ENCODE measurements at places on chromosomes 6 and 20. TPM values are rescaled to one million over a fixed set of nuclear protein-coding genes. Genes with fewer than 3 reads are reported as not detected.
A peak's percentile ranks its signal among the peaks of the same experiment; 100 is the strongest.

Gene SNRPB
- 49.9 TPM for total RNA-seq

Gene C6orf163
- total RNA-seq = 1.6 TPM

Gene RAB32
- 5.3 TPM for total RNA-seq

Gene LST1
- 5.5 TPM for total RNA-seq

Gene DEFB119
- not detected for total RNA-seq

GRCh38 chr20:32333181-32333987, 24.7 kb upstream of the ASXL1 start:
- no peak for DNase-seq

- DNase-seq = peak; percentile 61
Measured at GRCh38 chr6:158642097-158642601, 2.4 kb downstream of the DYNLT1 start.

- DNase-seq = no peak
Measured at GRCh38 chr20:4226330-4227084, 211.1 kb upstream of the RNF24 start.

GRCh38 chr6:38997128-38997761, 51.3 kb upstream of the GLP1R start:
- DNase-seq = peak; percentile 40

DNA sequence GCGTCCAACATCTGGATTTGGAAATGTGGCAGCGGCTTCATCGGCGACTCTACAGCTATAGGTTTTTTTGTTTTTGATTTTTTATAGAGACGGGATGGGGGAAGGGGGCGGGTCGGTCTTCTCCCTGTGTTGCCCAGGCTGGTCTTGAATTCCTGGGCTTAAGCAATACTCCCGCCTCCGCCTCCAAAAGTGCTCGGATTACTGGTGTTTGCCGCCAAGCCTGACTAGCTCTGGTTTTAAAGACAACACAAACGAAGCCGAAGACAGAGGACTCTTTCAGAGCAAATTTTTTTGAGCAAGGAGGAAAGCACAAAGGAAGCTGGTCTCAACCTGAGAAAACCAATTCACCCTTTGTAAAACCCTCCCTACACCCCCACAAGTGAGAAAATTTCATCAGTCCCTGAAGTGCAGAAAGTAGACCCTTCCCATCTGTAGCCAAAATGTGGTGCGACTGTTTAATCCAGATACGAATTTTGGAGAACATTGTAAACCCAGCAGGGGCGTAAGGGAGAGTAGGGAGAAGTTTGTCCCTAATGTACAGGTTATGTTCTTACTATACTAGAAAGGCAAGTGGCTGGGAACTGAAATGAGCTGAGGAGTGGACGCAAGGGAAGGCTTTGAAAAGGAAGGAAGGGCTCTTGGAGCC, 185.9 kb downstream of the TRIM27 start:
- no peak for DNase-seq

GRCh38 chr6:150409576-150410066, 40.8 kb downstream of the IYD start:
- DNase-seq = peak; percentile 64

DNA sequence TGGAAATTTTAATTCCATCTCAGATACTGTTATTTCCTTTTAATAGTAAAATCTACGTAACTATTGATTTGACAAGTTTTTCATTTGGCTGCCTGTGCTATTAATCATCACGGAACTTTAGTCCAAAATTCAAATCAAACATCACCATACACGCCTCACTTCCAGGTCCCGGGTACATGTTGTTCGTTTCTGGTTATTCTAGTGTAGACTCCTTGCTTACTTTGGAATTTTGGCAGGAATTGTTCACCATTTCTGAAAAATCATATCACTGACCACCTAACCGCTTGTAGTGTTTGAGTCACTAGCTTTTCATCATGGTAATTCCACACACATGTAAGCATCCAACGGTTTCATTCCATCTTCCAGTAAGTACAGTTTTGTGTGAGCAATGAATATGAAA, 98.0 kb upstream of the NHSL1 start:
- no peak for DNase-seq

DNA sequence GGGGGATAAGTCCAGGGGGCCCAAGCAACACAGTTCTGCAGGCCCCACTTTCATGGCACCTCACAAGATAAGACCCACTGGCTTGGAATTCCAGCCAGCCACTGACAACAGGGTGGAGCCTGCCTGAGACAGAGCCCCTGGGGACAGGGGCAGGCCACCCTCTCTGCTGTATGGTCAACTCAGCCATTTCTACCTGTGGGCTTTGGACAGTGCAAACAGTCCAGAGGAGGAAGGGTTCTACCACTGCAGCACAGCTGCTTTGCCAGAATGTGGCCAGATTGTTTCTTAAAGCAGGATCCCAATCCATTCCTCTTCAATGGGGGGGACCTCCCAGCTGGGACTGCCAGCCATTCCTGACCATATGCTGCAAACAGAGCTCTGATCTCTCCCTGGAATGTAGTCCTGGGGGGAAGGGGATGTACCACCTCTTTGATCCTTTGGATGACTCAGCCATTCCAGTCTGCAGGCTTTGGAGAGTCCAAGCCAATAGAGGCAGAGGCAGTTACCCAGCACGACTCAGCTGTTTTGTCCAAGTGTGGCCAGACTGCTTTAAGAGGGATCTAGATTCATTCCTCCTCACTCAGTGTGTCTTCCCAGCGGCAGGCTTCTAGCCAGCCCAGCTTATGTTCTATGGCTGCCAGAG, 842.2 kb downstream of the EPHA7 start:
- no peak for DNase-seq

DNA sequence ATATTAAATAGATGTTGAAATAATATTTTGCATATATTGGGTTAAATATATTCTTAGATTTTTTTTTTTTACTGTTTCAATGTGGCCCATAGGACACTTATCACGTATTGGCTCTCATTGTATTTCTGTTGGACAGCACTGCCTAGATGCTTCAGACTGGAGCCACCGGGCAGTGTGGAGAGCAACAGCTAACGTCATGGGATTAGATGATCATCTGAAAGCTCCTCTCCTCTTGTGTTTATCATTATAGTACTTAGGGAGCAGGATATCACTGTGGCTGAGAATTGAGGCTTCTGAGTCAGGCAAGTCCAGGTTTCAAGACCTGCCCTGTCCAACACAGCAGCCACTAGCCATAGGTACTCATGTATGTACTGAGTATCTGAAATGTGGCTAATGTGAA, 87.4 kb downstream of the ZHX3 start:
- DNase-seq = no peak

- no peak for DNase-seq
Measured at GRCh38 chr6:80129485-80129884, 23.0 kb downstream of the BCKDHB start.

GRCh38 chr6:11427723-11428245, 109.8 kb upstream of the TMEM170B start:
- no peak for DNase-seq

- peak; percentile 96 for DNase-seq
Measured at GRCh38 chr20:13800728-13801134, 15.9 kb downstream of the NDUFAF5 start.

- no peak for DNase-seq
Measured at GRCh38 chr6:156906451-156906850, 129.3 kb downstream of the ARID1B start.

DNA sequence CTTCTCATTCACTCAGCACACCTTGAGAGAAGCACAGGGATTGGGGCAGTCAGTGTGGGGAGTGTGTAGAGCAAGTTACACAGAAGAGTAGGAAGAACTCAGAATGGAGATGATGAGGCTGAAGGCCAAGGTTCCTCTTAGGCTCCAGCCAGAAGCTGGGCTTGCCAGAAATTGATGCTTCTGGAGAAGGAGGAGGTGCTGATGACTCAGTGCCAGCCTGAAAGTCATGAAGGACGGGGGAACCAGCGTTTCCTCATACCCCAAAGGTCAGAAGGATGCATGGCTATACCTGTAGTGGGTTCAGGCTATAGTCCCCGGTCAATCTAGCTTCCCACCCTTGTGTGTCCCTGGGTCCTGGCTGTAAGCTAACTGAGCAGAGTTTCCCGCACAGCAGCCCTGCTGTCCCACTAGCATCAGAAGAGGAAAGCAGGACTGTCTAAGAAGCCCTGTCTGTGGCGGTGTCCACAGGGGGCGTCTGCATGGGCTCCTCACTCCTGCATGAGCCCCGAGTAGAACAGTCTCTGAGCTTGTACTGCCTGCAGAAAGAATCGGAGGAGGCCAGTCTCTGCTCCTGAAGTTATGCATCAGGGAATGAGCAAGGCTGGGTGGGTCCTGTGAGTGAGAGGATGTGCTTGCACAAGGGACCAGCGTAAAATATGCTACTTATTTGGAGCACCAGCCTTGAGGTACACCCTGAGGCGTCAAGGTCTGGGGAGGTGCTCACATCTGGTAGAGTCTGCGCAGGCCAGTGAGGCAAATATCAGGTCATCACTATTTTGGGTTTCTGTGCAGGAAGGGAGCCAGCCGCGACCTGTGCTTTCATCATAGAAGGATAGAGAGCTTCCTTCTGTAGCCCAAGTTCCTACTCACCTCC, 148.5 kb downstream of the MRPL14 start:
- no peak for DNase-seq

DNA sequence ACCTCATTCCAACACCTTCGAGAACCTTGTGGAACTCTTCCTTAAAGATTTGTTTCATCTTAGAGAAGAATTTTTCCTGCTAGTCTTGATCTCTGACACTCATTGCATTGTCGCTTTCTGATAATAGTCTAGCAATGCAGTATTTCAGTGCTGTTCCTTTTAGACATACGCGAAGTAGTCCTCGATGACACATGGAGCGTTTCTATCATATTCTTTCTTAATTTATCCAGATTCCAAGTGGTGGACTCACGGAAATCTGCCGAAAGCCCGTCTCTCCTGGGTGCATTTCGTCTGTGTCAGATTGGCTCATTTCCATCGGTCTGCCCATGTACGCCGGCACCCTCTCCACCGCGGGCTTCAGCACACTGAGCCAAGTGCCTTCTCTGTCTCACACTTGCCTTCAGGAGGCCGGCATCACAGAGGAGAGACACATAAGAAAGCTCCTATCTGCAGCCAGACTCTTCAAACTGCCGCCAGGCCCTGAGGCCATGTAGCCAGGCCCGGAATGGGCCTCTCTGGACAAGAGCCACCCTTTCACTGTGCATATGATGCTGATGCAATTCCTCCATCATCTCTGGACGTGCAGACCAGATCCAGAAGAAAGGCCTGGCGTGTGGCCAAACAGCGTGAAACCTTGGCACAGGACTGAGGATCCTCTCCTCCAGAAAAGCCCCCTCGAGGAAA, 198.6 kb upstream of the UST start:
- peak; percentile 71 for DNase-seq

- DNase-seq = no peak
Measured at GRCh38 chr6:31811645-31812044, 3.4 kb downstream of the HSPA1L start.
